ENCODE measurements at places on chromosomes 2 and 18. TPM values are rescaled to one million over a fixed set of nuclear protein-coding genes. Genes with fewer than 3 reads are reported as not detected.

PTPRM gene
- 42.9 TPM for total RNA-seq

TMEM169 gene
- 0.26 TPM for total RNA-seq

MARCO gene
- total RNA-seq, result not detected

ACTG2 gene
- 4.1 TPM for total RNA-seq

C2orf66 gene
- 0.26 TPM for total RNA-seq

NAT8 gene
- not detected for total RNA-seq

GPAT2 gene
- 3.9 TPM for total RNA-seq

OSR1 gene
- 17.7 TPM for total RNA-seq
